ENCODE measurements at places on chromosomes 13 and 19.

DNA sequence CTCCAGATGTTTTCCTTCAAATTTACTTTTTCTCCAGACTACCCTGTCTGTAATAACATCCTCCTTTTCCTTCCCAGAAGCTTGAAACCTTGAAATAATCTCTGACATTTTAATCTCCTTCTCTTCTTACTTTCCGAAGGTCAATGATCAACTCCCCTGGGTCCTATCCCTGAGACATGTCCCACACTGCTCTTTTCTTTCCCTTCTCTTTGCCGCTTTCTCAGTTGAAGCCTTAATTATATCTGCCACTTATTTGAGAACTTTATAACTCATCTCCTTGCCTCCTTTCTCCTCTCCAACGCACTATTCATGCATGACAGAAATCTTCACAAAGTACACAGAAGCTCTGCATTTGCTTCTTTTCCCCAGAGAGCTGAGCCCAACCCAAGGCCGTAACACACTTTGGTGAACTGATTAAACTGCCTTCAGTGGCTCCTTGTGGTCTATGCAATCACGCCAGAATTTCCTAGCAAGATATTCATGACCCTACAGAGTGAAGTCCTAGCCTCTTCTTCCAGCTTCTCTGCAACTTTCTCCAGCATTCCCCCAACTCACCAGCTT lies 9.2 kb upstream of the WASF3 start:
- H3K27ac ChIP-seq: no peak overlapping the region
- H3K36me3 ChIP-seq: no peaks in the 10 kb centered on the region
- H3K27me3 ChIP-seq: peaks cover 6% of the 10 kb centered on the region
- no peak for DNase-seq

DNA sequence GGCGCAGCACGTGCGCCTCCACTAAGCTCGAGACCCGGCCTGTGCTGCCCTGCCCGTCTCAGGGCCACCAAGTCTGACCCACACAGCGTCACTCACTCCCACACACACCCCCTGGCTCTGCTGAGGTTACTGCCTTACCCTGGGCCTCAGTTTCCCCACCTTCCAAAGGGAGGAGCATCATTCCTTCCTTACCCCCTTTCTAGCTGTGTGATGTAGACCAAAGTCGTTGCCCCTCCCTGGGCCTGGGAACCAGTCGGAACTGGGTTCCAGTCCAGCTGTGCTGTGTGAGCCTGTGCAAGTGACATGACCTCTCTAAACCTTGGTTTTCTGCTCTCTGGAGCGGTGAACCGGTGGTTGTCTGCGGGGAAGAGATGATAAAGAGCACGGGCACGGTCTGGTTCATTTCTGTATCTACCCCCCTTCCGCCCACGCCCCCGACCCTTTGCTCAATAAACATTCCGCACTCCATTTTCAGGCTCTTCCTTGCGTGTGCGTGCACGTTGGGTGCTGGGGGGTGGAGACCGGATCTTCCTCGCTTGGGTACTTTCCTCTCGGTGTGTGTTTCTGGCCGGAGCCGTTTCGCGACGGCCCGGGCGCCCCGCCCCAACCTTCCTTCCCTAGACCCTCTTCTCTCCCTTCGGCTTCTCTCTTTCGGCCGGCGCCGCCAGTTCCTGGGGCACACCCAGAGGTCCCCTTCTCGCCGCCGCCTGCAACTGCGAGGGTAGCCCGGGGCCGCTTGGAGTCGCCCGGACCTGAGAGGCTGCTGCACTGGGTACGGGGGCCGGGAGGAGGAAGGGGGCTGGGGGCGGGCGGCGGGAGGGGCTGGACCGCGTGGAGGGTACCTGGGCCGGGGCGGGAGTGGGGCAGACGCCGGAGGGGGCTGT lies at the start of gene ZNF581:
Gene ZNF581 (plus strand): TSS at position 647 of the 884 bp plus-strand sequence. CDS start 923 bp downstream, outside the sequence.
- peak; percentile 95 for DNase-seq
- H3K4me1 ChIP-seq: peaks cover 29% of the 10 kb centered on the region
- no peaks in the 10 kb centered on the region for H3K27me3 ChIP-seq
- H3K4me3 ChIP-seq: peak within 1 kb of the TSS; percentile 90

GRCh38 chr19:34505321-34506025 lies 23.9 kb downstream of the WTIP start:
- H3K27me3 ChIP-seq: peaks cover 4% of the 10 kb centered on the region
- no peaks in the 10 kb centered on the region for H3K36me3 ChIP-seq
- H3K27ac ChIP-seq: no peak overlapping the region
- no peak for DNase-seq
- H3K4me1 ChIP-seq: no peaks in the 10 kb centered on the region

GRCh38 chr19:34181111-34181864 lies 9.0 kb downstream of the LSM14A start:
- no peaks in the 10 kb centered on the region for H3K27me3 ChIP-seq
- H3K27ac ChIP-seq: peak overlapping the region; percentile 13
- no peak overlapping the region for H3K4me3 ChIP-seq
- peaks cover 61% of the 10 kb centered on the region for H3K4me1 ChIP-seq
- DNase-seq: no peak

DNA sequence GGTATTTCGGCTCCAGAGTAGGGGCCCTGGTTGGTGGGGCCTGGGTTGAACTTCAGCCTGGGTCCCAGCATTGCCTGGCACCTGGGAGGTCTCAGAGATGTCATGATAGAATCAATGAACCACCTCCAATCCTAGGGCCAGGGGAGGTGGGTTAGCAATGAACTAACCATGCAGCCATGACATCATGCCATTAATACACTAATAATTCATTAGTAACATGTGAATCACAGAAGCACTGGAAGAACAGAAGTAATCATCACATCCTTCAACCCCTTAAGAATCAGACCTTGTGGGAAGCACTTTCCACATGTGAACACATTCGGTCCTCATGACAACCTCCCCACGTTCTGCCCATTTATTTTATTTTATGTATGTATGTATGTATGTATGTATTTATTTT lies 6.9 kb downstream of the NOSIP start:
- no peak overlapping the region for H3K27ac ChIP-seq
- no peak for DNase-seq

DNA sequence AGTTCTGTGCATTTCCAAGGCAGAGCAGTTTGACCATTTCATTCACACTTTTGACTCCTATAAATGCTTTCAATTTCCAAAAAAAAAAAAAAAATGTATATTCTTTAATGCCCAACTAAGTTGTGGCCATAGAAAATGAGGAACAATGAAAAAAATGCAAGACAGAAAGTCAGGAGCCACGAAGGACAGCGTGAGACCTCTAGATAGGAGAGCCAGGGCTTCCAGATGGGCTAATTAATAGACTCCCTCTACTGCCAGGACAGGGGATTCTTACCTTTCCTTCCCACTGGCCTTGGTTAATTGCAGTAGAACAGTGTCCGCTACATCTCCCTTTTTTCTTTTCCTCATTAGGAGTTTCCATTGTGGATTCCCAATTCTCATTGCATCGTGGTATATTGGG lies 8.6 kb downstream of the FPR3 start:
- no peak for DNase-seq
- H3K27me3 ChIP-seq: no peaks in the 10 kb centered on the region
- no peaks in the 10 kb centered on the region for H3K4me1 ChIP-seq
- no peak overlapping the region for H3K27ac ChIP-seq
